Stimulated activated CD4-positive, alpha-beta T cell treated with anti-CD3 and anti-CD28 coated beads, TNF-alpha, amount 100 ng/mL, for 4 hours (primary cell): ENCODE measurements at places on chromosomes 12 and 14.

GRCh38 chr12:52007158-52007921 is 594 bp downstream of the TAMALIN start:
- peak; percentile 43 for DNase-seq

GRCh38 chr12:110199339-110200123 is 75.4 kb downstream of the IFT81 start:
- no peak for DNase-seq

DNA sequence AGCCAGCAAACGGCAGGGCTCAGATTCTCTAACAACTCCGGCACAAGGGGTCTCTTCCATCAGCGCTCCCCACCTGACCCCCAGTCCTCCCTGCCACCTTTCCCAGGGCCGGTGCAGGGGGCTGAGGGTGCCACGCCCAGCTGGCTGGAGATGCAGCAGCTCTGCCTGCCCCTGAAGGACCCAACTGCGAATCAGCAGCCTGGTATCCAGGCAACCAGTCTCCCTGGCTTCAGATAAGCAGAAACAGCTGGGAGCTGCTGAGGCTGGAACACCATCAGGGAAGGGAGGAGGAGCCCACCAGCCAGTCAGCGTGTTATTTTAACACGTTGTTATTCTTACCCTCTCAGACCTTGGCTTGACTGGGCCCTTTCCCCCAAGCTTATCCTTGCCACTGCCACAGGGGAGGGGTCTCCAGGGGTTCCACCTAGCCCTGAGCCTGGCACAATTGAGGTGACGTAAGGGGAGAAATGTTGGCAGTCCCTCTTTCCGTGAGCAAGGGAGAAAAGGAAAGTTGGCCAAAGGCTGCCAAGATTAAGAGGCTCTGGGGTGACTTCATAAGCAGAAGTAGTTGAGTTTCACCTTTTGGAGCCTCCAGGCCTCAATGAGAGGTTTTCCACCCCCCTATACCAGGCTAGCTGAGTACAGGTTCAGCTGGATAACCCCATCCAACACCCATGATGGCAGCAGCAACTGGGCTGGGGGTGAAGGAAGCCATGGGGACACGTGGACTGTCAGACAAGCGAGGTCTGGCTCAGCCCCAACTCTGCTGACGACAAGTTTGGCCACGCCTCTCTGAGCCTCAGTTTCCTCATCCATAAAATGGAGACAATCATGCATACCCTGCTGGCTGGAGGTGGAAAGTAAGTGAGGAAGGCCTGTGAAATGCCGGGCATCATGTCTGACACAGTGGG is 91.1 kb downstream of the IRF2BPL start:
- no peak for DNase-seq

DNA sequence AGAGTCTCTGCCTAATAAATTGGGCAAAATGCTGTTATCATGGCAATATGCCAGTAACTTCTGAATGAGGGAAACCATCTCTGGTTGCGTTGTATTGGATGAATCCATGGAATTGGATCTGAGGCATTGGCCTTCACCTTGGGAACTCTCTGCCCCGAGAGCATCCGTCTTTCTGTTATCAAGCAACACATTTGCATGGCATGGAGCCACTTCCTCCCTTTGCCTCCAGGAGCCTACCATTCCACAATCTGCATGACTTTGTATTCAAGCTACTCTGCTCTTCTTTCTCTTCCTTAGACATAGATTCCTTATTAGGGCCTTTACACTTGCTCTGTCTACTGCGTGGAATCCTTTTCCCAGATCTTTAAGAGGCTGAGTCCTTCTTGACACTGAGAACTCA is 57.2 kb downstream of the RIC8B start:
- DNase-seq: no peak

DNA sequence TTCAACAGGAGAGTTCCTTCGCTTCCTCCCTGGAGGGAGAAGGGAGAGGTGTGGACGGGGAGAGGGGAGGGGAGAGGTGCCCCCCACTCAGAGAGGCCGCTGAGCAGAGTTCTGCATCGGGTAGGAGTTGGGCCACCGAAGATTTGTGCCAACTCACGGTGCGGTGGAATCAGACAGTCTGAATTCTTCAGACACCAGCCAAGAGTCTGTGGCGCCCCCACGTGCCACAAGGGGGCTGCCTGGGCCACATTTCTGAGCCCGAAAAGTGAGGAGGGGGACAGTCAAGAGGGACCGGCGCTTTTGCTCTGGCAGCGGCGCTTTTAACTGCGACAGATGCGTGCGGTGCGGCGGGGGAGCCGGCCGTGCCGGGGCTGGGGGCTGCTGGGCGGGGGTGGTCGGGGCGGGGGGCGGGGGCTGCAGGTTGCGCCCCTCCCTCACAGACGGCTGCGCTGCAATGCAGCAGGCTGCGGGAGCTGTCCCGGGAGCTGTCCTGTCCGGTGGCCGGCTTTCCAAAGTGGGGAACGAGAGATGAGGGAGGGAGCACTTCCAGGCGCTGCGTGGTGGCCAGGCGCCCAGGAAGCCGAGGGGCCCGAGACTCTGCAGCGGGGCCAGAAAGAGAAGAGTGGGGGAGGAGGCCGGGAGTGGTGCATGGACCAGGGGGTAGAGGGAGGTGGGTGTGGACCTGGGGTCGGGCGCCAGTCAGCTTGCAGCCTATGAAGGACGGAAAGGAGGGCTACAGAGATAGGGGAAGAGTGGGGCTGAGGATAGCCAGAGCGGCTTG is 975 bp upstream of the RTL1 start:
- DNase-seq: no peak

DNA sequence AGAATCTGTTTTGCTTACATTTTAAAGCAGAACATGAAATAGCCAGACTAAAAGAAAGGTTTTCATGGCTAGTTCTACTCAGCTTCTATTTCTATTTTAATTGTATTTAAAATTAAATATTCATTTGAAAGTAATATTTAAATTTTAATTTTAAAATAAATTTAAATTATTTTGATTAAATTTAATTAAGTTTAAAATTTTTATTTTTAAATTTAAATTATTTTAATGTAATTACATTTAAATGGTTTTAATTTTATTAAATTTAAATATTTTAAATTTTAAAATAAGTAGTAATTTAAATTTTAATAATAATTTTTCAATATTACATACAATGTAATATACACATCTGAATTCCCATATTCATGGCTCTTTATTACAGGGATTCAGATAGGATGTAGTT is 17.3 kb upstream of the KCNK10 start:
- no peak for DNase-seq
